ENCODE measurements at places on chromosomes 7 and 10.

DNA sequence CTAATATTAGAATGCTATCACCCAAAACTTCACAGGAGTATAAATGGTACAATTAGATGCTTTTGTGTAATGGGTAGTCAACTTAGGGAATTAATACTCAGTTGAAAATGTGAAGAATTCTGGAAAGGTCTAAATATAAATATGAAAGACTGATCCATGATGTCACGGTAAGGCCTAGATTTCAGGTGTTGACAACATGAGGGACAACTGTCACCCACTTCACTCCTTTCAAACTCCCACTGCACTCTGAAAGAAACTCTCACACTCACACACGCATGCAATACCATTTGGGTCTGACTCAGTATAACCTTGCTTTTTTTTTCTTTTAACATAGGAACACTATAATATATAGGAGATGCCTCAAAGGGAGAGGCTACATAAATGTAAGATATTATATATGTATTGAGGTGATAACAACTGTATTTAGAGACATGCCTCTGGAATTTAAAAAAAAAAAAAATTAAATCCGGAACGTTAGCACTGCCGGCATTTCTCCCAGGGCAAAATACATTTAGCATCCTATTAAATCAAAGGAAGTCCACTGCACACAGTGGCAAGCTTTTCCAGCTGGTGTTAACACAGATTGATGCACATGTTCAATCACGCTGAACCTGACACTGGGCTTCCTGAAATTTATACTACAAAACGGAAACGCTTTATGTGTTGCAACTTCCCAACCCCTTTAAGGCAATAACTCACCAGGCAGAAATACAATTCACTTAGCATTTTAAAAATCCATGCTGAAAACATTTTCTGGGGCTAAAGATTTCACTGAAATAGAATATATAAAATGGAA is 74.9 kb downstream of the RSU1 start:
- DNase-seq = no peak

DNA sequence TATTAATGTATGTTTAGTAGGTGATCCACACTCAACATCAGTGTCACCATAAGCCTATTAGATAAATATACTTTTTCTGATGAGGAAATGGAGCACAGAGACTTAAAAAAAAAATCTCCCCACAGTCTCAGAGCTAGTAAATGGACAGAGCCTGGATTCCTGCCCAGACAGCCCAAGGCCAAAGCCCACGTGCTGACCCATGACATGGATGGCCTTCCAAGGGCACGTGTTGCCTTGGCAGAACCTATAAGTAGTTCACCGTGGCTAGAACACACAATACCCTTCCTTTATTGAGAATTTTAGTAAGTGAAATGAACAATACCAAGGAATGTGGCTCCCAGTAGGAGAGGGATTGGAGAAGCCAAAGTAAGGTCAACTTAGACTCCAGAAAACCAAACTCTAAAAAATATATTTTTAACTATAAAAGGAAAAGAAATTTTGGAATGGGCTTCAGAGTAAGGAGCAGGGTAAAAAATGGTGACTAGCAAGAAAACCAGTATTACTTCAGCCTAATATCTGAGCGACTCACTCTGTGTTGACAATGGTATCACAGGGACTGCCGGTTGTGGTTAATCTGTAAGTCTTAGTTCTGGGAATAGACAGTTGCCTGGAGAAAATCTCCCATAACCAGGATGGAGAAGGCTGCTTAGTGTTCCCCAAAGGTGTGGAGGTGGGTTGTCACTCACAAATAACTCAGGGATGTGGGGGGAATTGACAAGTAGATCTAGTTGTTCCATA is 223.0 kb downstream of the SORCS1 start:
- DNase-seq = no peak

DNA sequence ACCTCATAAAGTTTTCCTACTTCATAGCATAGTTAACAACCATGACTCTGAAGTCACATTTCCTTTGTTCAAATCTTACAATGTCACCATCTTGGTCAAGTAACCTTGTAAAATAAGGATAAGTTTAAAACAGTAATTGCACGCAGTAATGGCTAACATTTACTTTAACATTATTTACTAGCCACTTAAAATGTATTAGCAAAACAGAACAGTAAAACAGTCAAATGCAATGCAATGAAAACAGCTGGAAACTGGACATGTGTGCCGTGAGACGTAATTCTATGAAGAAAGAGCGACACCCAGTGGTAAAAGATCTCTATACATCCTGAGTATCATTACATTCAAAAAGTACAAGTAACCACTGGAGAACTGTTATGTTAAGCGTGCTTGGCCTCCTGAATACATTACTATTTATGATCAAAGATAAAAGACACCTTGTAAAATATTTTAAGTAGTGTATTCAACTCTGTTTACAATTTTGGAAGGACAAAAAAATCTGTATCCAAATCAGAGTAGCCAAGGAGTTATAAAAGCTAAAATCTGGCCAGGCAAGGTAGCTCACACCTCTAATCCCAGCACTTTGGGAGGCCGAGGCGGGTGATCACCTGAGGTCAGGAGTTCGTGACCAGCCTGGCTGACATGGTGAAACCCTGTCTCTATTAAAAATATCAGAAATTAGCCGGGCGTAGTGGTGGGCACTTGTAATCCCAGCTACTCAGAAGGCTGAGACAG is 27.2 kb downstream of the ATE1 start:
- DNase-seq = peak; percentile 42

GRCh38 chr7:134729895-134730294 is 49.5 kb upstream of the CALD1 start:
- DNase-seq = no peak

DNA sequence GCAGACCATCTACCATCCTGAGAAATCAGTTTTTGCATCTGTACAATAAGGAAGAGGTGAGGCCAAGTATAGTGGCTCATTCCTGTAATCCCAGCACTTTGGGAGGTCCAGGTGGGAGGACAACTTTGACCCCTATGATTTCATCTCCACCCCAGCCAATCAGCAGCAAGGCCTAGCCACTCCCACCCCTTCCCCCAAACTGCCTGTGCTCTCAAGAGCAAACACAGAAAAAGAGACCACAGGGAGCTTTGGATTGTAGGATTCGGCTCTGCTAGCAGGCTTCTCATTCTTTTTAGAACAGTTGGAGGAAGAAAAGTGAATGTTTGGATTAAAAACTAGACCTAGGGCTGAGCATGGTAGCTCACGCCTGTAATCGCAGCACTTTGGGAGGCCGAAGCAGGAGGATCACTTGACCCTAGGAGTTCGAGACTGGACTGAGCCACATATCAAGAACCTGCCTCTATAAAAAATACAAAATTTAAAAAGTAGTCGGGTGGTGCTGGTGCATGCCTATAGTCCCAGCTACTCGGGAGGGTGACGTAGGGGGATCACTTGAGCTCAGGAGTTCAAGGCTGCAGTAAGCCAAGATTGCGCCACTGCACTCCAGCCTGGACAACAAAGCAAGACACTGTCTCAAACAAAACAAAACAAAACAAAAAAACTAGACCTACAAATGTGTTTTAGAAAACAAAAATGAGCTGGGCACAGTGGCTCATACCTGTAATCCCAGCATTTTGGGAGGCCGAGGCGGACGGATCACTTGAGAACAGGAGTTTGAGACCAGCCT is 25.1 kb upstream of the PROSER2 start:
- DNase-seq = no peak

DNA sequence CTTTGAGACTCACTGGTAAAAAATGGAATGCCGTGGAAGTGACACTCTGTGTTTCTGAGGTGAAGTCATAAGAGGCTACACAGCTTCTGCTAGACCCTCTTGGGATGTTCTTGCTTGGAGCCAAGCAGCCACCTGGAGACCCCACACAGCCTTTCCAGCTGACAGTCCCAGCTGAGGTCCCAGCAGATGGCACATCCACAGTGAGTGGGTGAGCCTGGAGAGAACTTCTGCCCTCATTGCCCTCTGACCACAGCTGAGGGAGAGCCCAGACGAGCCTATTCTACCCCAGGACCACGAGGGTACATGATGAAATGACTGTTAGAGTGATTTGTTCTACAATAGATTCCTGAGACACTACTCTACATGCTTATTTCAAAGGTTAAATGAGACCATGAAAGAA is 44.3 kb downstream of the CXCL12 start:
- DNase-seq = no peak

- DNase-seq = no peak
Observed at GRCh38 chr7:142331941-142332340, 74.1 kb upstream of the PRSS58 start.
